ENCODE measurements at places on chromosomes 2 and 18. TPM values are rescaled to one million over a fixed set of nuclear protein-coding genes. Genes with fewer than 3 reads are reported as not detected.

The CSRNP3 gene
- total RNA-seq = 1.2 TPM

The QPCT gene
- total RNA-seq = 9.0 TPM

The OR6B2 gene
- not detected for total RNA-seq

The ABHD1 gene
- total RNA-seq = not detected

The RETREG2 gene
- 40.9 TPM for total RNA-seq

Measured in pericardium fibroblast (primary cell).